ENCODE measurements at places on chromosomes 6 and 20. TPM values are rescaled to one million over a fixed set of nuclear protein-coding genes. Genes with fewer than 3 reads are reported as not detected.
A peak's percentile ranks its signal among the peaks of the same experiment; 100 is the strongest.

DNA sequence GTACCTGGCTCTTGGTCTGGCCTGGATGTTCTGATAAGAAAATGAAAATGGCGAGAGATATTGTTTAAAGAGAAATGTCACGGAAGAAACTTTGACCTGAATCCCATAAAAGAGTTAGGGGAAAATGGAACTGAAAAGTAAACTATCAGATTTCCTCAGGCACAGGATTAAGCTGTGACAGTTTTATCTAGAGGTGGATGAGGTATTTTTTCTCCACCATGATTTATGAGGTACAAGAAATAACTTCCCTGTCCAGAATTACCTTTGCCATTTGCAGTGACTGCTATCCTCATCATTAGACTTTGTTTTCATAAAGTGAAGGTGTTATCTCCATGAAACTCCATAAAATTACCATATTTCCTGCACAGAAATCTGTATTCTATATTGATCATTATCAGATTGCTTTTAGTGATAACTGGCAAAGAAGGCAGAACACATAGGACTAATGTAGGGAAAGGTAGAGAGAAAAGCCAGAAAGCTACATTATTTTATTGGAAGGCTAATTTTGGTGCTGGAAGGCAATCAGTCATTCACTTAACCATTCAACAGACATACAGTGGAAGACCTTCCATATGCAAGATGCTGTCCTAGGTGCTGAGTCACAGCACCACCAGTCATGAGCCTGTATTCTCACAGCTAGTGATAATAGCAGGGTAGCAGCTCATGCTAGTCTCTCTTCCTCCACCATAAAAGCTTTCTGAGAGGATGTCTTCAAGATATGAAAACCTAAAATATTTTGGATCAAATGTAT lies 427.3 kb upstream of the CITED2 start:
- no peak for DNase-seq

Gene SSR1
- total RNA-seq = 41.3 TPM

Gene SASH1
- 86.6 TPM for total RNA-seq

DNA sequence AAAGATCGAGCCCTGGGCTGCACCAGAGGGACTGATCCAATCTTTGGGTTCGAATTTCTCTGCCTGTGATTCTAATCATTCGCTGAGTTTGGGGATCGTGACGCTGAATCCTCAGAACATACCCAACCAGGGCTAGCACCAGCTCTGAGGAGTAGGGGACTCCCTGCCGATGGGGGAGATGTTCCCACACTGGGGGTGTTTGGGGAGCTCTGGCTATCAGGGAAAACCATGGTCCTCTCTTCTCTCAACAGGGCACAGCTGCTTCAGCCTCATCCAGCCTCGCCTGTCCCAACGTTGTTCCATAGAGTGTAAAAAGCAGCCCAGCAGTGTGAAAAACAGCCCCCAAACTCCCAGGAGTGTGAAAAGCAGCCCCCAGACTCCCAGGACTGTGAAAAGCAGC lies 136.6 kb downstream of the ANKRD60 start:
- DNase-seq = no peak

DNA sequence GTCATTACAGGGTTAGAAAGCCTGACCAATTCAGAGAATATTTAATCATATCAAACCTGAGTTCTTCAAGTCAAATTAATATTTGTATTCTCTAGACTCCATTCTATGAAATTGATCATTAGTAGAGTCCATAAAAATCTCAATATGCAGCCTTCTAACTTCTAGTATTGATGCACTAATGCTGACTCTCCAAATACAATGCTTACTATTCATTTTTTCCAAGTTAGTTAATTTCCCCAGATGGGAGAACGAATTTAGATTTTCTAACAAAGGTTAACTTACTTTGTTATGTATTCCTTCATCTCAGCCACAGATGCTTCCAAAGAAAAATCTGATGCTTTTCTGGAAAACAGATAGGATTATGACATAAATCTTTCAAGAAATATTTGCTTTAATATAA lies 12.4 kb upstream of the NDRG3 start:
- no peak for DNase-seq

DNA sequence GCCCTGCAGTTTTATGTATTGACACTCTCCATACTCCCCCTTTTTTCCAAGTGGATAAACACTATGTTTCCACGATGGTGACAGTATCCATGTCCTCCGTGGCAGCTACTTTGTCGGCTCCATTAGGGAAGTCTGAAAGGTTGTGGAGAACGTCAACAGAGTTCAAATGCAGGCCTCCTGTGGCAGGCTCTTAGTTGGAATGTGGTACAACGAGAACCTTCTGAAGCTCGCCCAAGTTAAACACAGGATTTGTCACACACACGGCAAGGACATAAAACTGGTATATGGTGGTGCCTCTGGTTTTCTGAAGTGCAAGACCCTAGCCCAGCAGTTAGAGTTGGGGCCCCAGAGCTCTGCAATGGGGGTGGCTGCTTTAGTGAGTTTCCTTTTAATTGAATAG lies 187.0 kb upstream of the TAB2 start:
- DNase-seq = peak; percentile 31

- no peak for DNase-seq
These were observed at the start of gene SLC16A10 for GRCh38 chr6:111087106-111087835. TSS of gene SLC16A10 (plus strand) at chr6:111087503. CDS start at chr6:111087753, 250 bp downstream.

Gene UST
- 34.4 TPM for total RNA-seq

DNA sequence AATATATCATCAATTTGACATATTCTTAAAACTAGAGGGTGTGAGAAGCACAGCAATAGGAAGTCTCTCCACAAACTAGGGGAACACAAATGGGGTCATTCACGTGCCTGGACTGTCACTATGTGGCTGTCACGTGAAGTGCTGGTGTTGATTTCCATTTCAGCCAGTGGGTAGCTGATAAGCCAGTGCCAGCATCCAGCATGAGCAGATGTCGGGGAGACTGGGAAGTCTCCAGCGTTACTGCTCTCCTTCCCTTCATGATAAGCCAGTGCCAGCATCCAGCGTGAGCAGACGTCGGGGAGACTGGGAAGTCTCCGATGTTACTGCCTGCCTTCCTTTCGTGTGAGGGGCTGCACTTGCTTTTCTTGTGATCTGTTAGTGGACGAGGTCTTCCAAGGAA lies 5.6 kb upstream of the SLC17A9 start:
- no peak for DNase-seq

- DNase-seq = no peak
These were observed 166.1 kb downstream of the TMEM242 start for GRCh38 chr6:157157258-157157657.

GRCh38 chr6:54621285-54621684 lies 225.3 kb upstream of the FAM83B start:
- DNase-seq = no peak

DNA sequence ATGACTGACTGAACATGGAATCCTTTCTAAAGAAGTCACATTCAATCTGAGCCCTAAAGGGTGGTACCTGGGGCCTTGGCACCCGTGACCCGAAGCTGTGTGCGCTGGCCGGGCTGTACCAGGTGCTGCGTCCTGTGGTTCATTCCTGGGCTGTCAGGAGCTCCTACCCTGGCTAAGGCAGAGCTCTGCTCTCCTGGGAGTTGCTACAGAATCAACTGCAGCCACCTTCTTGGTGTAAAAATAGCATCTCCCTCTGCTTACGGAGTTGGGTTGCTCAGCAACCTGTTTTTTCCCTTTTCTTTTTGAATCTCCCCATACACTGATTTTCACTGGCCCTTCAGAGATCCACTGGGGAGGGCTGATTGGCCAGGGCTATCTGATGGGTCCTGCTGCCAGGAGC lies 236.6 kb upstream of the PDE10A start:
- DNase-seq = no peak

- no peak for DNase-seq
These were observed 42.0 kb upstream of the KIF16B start for GRCh38 chr20:16615199-16615598.

DNA sequence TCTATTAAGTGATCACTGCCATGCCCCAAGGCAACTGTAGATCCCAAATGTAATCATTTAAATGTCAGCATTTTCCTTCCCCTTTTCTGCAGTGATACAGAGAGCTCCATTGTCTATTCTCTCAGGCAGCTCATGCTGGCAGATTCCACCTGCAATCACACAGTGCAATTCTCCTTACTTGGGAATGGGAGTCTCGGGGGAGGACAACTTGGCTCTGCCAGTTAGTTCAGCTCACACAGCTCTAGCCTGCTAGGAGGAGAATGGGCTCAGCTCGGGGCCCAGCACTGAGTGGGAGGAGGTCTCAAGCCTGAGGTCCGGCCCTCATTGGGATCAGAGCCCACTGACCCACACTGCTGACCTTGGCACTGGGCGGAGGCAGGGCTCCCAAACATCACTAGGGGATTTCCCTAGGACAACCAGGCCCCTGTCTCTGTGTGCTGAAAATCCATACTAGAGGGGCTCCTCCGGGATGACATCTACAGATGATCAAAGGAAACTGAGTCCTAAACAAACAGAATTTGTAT lies 109.2 kb upstream of the ASF1A start:
- DNase-seq = no peak

- DNase-seq = no peak
These were observed 54.0 kb upstream of the FAM184A start for GRCh38 chr6:119132261-119132981.

DNA sequence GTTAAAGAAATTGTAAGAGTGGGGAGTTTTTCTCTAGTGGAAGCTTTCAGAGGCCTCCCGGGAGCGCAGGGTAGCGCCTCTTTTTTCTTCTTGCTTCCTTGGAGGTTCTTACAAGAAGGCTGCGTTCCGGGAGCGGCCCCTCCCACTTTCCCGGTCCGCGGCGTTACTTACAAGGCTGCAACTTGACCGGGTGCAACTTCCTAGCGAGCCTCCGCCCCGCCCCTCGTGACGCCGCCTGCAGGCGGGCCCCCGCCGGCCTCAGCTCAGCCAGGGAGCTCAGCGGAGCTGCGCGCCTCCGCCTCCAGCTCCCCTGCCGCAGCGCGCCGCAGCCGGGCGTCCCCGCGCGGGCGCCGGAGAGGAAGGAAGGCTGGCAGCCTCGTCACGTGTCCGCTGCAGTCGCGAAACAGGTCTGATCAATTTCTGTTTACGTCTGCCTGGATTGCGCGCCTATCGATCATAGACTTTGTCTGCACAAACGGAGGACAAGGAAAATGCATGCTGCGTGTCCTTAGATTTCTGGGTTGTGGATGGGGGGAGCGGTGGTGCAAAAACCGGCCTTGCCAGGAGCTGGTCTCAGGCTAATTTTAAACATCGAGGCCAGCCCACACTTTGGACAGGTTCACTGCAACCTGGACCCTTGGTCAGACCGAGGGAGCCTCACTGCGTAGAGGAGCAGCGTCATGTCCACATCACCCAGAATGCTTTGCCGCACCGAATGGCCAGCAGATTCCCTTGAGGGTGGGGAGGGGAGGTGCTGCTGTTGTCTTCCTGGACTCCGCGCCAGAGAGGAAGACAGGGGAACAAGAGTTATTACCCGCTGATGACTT lies at the start of the genes FAM217B and PPP1R3D:
Gene FAM217B, plus strand, starts transcription at position 261 of the 827 bp plus-strand sequence. CDS start 3,555 bp downstream, outside the sequence.
Gene PPP1R3D, minus strand, starts transcription at position 177 of the 827 bp plus-strand sequence. CDS start 374 bp downstream, outside the sequence.
- DNase-seq = peak; percentile 99

DNA sequence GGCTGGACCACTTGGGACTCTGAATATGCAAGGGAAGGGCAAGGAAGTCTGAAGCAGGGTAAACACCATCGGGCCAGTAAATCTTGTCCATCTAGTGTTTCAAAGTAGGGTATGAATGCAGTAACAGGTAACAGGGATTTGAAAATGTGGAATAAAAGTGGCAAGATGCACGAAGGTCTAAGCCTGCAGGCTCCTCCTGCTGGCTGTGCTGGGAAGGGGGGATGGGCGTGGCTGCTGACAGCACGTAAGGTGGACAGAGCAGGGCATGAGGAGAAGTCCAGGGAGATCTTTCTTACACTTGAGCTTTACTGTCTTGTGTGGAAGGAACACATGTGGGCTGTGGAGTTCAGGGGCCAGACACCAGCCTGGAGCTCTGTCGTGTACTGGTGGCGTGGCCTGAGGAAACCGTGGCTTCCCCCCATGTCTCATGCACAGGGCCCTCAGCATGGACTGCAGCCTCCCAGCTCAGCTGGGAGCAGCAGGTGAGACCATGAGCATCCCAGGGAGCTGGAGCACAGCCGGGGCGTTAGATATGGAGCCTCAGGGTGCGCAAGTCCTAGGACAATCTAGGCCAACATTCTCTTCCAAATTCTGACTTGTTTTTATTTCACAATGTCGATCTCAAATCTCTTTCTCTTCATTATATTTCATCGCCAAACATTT lies 84.5 kb downstream of the SLC22A23 start:
- DNase-seq = no peak

Gene ELOVL2
- 0.26 TPM for total RNA-seq

DNA sequence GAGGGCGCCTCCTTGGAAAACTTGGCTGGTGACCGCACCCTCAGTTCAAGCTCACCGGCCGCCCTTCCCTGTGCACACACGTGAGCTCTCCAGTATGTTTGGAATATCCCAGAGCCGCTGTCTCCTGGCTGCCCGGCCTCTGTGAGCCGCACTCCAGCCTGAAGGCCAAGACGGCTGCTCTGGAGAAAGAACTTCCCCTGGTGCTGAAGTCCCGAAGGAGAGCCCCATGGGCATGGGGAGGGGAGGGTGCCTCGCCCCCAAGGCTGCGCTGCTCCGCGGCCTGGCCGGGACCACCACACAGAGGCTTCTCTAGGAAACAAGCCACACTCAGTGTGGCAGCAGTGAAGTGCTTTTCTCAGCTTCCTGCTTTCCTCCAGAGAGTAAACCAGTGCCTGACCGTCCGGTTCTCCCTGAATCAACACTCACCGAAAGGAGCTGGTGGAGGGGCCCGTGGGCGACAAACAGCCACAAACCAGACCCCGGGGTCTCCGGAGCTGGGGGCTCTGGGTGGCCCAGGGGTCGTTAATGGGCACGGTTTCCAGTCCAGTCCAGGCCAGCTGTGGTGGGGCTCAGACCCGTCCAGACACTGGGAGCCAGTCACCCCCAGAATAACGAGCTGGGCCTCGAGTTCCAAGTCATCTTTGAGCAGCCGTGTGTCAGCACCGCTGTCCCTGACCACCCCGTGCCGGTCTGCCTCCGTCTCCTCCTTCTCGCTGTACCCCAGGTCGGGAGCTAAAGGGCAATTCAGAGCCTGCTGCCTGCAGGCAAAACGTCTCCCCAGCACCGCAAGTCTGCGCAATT lies 87.4 kb upstream of the BHLHE23 start:
- no peak for DNase-seq

DNA sequence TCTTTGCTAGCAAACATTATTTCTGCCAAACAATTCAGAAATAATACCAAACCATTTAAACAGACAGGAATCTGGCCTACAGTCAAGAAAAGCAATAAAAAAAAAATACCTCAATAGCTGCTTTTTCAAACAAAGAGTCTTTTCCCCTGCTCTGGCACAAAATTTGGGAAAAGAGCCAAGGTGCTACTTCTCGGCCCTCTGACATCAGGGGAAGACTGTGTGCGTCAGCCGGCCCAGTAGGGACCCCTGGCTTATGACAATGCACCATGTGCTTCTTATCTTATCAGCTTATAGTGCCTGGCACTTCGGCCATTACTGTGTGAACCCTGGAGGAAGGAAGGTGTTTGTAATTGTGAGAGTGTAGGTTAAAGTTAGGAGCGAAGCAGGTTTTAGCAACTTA lies 89.4 kb downstream of the PDE10A start:
- DNase-seq = no peak

Gene POPDC3
- not detected for total RNA-seq

- DNase-seq = no peak
These were observed 31.6 kb downstream of the CD83 start for GRCh38 chr6:14149053-14149738.

Gene BTN1A1
- total RNA-seq = not detected
